A549 (cell line): ENCODE measurements at places on chromosomes 2 and 18.
A peak's percentile ranks its signal among the peaks of the same experiment; 100 is the strongest.

DNA sequence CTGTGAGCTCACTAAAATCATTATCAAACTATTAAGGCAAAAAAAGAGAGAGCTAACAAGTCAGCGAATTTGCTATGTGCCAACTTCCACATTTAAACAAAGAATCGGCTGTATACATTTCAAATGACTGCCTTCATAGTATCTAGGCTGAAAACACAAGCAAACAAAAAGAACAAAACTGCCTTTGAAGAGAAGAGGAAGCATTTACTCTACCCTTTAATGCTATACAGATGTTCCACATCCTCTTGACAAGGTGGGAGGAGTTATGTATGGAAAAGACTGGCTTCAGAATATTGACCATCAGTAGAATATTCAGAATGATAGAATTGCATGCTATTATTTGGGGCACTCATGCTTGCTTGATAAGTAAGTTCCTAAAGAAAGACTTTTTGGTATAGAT lies 741.7 kb downstream of the PLCL1 start:
- DNase-seq: no peak

DNA sequence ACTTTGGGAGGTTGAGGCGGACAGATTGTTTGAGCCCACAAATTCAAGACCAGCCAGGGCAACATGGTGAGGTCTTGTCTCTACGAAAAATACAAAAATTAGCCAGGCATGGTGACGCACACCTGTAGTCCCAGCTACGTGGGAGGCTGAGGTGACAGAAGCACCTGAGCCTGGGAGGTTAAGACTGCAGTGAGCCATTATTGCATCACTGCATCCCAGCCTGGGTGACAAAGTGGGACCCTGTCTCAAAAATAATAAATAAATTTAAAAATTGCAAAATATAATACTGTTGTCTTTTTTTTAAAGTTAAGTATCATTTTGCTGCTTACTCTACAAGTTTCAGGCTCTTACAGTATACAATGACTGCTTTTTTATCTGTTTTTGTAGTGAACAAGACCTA lies 4.0 kb upstream of the ANKRD12 start:
- no peak for DNase-seq

- DNase-seq: no peak
Observed at GRCh38 chr2:207051385-207051965, 112.2 kb downstream of the CPO start.

GRCh38 chr2:151237422-151238025 lies 24.1 kb downstream of the RBM43 start:
- DNase-seq: no peak

DNA sequence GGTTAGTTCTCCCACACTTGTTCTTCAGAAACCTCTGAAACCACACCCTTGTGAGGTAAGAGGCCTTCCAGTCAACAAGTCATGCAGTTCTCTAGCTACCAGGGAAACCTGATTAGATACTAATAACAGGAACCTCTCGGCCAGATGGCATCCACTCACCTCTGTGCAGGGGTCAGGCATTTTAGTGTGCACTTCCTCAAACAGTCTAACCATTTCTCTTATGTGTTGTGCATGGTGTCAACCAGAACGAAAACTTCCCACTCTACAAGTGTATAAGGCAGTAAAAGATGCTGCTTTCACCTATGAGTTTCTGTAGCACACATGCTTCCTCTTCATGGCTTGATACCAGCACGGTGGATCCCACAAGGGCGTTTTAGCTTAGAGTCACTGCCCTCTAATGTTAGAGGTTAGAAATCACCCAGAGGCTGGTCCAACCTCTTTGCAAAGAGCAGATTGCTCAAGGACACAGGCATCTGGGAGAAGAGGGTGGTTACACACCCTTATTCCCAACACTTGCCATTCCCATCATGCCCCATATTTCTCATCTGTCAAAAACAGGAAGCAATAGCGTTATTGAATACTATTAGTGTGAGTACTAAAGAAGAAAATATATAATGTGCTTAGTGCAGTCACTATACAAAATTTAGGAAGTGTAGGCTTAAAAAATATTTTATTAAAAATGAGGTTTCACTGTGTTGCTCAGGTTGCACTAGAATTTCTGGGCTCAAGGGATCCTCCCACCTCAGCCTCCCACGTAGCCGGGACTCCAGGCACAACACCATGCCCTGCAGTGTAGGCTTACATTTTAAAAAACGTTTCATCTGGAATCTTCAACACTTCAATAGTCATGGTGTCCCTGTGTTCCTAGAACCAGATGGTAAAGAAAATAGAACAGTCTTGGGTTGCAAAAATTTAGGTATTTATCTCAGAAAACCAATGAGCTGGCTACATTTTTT lies 34.5 kb upstream of the RAB31 start:
- DNase-seq: peak; percentile 94

- no peak for DNase-seq
Observed at GRCh38 chr2:15768142-15768541, 172.2 kb upstream of the MYCN start.

DNA sequence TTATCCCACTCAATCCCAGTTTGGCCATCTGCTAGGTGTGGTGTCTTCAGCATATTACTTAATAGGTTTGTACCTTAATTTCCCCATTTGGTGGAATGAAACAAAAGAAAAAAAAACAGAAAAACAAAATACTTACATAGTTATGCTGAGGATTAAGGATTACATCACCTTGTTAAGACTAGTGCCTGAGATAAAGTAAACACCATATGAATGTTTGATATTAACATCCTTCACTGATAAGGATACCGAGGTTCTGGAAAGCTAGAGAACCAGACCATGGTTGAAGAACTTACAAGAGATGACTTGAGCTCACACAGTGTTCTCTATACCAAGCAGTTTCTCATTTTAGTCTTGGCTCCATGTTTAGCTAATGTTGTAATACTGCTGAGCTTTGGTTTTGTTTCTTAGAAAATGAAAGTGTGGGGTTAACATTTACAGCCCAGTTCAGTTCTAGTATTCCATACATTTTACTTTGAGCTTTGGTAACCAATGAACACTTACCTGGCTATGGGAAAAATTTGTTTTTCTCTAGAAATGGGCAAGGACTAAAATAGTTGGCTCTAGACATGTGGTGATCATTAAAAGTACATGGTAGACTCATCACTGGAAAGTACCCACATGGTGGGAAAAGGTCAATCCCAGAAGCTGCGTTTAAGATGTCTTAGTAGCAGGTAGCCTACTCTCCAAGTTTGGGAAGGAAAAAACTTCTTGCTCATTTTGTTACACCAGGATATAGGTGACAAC lies 5.8 kb upstream of the GPD2 start:
- DNase-seq: peak; percentile 20

DNA sequence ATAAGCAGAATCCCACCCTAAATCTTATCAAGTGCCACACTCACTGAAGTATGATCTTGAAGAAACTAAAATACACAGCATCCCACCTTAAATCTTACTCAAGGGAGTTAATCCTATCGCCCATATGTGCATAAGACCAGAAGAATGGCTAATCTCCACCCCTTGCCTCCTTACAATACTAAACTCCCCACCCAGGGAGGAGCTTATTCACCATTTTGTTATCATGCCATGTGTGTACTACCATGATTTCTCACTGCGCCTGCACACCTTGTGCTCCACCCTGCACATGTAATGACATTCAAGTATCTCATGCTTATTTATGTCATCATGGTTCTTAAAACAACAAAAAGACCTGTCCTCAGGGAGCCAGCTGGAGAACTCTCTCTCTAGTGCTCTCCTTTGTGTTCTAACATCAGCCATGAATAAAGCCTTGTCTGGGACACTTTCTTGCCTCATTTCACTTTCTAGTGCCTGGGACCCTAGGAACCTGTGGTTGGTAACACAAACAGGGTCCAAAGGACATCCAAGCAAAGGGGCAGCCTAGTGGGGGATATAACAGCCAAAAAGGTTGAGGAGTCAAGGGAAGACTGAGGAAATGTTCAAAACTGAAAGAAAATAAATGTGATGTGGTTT lies 87.4 kb downstream of the SLC66A3 start:
- no peak for DNase-seq

DNA sequence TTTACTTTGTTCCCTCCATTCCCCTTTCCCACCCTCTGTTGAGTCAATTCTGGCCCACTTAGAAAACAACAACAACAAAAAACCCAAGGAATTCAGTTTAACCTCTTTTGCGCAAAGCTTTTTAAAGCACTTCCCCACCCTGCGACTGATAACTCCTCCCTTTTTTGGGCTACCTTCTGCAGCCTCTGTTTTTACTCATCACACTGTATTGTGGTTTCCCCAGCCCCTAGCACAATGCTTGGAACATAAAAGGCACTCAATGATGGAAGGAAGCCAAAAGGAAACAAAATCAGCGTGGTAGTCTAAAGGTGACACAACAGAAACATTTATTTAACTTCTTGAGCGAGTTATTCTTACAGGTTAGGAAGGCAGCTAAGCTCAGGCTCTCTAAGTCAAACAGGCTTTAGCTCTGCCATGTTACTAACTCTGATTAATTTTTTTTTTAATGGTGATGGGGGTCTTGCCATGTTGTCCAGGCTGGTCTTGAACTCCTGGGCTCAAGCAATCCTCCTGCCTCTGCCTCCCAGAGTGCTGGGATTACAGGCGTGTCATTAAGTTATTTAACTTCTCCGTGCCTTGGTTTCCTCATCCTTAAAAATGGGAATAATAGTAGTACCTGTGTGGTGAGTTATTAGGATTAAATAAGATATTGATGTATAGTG lies 1.3 kb downstream of the CEP68 start:
- no peak for DNase-seq

DNA sequence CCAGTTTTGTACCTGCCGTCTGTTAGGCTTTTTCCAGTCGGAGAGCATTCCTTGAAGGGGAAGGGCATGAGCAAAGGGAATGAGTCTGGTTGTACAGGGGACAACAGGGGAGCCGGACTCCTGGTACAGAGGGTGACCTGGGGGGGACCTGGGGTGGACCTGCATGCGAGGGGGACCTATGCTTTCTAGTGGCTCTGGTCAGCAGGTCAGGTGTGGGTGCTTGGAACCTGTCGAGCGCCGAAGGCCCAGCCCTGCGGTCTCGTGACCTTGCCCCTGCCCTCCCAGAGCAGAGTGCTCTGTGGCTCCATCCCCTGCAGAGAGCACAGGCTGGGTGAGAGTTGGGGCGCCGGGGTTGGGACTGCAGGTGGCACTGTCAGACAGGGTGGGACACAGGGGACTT lies 96.7 kb upstream of the ASAP2 start:
- no peak for DNase-seq

- no peak for DNase-seq
Observed at GRCh38 chr2:204483608-204484081, 61.6 kb upstream of the PARD3B start.

DNA sequence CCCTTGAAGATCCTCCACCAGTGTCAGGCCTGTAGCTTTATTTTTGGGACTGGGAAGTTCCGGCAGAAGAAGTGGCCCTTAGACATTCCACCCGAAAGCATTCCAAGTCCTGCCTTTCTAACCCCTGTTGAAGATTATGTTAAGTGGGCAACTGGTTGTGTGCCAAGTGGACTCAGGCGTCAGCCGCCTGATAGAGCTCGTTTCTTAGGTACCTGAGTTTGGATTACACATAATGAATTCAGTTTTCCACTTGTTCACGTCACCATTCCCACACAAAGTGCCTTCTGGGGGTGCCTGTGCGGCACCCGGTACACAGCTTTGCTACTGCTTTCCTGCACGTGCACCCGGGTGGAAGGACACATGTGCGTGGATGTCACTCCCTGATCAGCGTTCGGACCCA lies 156.5 kb downstream of the PTGR3 start:
- no peak for DNase-seq

GRCh38 chr2:121902616-121903015 lies 147.2 kb downstream of the TSN start:
- DNase-seq: no peak

- DNase-seq: no peak
Observed at GRCh38 chr18:25979369-25980040, 110.9 kb downstream of the SS18 start.

DNA sequence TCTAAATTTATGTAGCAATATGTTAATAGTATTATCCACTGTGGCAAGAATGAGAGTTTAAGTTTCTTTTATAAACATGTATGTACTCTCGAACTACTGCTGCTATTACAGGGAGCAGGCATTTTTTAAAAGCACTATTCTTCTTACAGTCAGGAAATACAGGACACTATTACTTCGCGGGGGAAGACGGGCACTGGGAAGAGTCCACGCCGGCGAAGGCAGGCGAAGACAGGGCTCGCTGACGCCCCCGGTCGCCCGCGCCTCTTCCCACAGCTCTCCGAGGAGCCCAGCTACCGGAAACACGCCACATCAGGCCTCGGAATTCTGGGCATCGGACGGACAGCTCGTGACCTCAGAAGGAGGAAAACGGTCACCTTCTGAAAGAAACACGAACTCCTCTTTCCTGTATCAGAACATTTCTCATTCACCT lies 90.2 kb downstream of the FAM161A start:
- DNase-seq: peak; percentile 62

DNA sequence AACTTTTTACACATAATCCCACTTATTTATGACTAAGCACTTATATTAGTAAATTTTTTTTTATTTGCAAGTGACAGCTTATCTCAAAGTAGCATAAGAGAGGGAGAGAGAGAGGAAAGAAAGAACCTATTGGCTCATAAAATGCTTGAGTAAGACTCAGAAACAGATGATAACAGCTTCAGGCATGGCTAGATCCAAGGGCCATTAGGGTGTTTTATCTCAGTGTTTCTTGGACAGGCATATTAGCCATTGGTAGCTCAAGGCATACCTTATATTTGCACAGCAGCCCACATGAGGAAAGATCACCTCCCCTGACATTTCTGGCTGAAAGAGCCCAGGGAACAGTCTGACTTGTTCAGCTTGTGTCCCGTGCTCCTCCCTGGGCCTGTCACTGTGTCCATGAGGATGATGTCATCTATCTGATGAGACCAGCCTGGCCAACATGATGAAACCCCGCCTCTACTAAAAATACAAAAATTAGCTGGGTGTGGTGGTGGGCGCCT lies 64.4 kb downstream of the IL1R2 start:
- no peak for DNase-seq
